ENCODE measurements at places on chromosomes 2 and 18.
A peak's percentile ranks its signal among the peaks of the same experiment; 100 is the strongest.

GRCh38 chr2:18704276-18704675, 114.9 kb upstream of the NT5C1B start:
- DNase-seq = no peak

DNA sequence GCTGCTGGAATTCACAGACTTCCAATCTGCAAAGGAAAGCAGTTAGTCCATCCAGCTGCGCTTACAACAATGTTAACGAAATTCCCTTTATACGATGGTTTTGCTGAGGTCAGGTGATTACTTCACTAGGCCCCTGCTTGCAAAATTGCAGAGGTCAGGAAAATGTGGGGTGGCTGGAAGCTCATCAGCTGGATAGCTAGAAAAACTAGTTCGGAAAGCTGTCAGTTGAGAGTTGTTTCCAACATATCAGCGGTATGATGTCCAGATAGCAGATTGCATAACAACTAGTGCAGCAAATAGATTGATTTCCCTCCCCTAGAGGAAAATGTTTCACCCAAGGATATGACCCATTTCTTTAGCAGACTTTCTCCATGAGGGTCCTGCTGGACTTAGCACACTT, 2021.1 kb upstream of the CELF4 start:
- DNase-seq = no peak

GRCh38 chr2:42796427-42797248, 4.3 kb upstream of the HAAO start:
- DNase-seq = no peak

DNA sequence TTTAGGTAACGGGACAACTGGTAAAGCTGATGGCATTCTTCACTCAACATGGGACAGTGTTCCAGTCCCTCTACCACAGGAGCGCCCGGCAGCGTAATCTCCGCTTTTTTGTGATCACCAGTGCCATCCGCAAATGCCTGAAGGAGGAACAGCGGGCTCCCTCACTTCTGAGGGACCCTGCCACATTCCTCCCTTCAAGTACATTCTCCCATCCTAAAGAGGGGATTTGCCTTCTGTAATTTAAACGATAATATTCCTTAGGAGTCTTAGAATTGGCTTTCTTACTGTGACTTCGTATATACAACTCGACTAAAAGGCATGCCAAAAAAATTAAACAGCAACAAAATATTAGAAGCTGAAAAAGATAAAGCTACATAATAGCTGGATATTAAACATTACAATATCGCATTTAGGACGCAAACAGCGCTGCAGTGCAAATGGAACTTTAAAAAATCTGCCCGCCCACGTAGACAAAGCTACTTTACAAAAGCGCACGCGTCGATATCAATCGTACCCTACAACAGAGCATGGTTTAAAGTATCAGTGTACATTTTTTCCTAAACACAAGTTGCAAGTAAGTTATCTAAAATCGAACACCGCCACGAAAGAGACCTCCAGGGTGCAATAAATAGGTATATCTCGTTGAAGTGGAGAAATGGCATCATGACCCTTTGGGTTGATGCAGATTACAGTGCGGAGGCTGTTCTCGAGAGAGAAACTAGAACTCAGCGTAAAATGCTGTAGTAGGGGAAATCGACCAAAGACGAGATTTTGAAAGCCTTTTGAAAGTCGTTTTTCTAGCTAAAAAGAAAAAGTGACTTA, 2.3 kb upstream of the VSNL1 start:
- DNase-seq = no peak

- DNase-seq = no peak
Measured at GRCh38 chr2:54402350-54402749, 53.8 kb upstream of the SPTBN1 start.

DNA sequence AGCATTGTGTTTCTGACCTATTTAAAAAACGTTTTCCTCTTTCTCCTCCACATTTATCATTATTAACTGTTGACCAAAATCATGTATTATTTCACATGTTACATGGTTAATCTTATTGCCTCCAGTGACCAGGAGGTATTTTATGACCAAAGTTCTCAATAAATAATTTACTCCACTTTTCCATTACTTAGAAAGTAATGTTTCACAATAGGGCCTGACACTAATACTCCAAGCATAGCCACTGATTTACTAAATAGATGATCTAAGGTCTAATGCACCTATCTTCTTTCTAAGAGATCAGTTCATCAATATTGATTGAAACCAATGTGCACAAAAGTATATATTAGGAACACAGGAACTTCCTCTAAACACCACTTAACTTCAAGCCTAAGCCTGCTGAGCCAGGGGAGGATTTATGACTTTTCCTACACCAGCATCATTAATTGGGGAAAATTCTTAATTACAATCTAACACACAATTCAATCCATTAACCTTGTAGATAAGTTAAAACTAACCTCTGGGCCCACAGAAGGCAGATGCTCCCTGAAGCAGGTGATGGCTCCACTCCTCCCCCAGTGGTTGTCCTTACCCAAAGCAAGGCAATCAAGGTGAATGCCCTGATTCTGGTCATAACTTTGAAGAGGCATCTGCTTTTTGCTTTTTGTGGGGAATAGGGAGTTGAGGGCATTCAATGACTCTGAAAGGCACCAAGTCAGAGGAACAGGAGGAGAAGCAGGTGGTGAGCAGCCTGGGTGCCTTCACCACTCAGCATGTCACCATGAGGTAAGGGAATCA, 33.9 kb downstream of the RBMS1 start:
- DNase-seq = no peak

DNA sequence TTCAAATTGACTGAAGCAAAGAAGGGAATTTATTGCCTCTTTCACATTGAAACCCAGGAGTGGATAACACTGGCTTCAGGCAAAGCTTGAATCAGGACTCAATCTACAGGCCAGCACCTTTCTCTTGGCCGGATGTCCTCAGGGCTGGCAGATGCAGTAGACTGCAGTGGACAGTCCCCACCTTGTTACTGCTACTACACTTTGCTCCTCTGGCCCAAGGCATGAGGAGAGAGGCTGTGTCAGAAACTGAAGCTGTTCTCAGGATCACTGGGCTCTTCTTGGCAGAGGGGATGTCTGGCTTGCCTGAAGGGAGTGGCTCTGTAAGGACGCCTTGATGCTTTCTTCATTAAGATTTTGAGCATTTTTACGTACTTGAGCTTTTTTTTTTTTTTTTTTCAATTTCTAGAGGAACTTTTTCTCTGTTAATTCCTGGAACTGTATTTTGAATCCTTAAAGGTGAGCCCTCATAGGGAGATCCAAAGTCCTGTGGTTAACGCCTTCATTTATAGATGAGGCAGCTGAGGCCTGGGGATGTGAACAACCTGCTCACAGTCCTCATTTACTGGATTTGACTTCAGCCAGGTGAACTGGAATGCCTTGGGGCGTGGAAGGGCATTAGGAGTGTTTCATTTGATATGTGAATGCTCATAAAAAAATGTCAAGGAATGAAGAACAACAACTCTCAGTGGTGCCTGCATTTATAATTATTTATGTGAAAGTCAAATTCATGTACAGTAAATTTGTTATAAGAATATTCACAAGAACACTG, 36.6 kb downstream of the CASP10 start:
- DNase-seq = no peak

DNA sequence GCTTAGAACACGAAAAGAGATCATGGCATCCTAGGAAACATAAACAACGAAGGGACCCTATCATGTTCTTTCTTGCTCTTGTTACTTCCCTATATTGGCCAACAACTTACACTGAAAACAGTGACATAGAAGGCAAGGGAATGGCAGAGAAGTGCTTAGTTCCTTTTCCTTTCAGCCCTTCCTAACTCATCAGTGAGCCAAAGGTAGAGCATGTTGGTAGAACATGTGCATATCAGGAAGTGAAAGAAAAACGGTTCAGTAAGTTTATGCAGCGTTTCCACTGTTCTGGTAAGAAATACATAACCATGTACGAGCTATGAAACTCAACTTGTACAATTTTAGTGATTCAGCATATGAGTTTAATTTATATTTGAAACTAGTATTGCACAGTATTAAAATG, 21.7 kb downstream of the AKAIN1 start:
- DNase-seq = no peak

- no peak for DNase-seq
Measured at GRCh38 chr2:127397568-127398238, 9.9 kb upstream of the MAP3K2 start.

DNA sequence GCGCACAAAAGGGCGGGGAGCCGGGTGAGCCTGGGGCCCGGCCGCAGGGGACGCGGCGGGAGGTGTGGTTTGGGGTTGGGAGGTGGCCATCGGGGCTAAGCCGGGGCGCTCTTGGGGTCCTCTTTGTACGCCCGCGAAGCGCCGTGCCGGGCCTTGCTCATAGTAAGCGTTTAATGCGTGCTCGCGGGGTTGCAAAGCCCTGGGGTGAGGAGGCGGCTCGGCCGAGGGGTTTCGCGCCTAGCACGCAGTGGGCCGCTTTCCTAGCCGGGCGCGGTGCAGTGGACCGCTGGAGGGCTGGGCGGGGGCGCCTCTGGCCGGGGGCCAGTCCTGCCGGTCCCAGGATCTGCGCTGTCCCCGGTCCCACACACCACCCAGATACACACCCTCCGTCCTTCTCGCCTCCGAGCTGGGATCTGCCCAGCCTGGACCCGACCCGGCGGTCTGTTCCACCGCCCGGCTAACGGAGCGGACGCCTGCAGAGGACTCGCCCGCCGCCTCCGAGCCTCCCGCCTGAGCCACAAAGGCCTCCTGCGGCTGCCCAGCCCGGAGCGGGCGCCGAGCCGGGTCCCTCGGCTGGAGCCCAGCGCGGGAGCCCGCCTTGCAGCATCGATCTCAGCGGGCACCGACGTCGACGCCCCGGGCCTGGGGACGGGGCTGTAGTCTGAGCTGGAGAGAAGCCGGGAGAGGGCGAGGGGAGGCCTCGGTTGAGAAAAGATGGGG, 564 bp downstream of the DPYSL5 start:
- DNase-seq = no peak

- DNase-seq = no peak
Measured at GRCh38 chr2:127954857-127955256, 69.1 kb upstream of the AMMECR1L start.

- DNase-seq = no peak
Measured at GRCh38 chr2:121903037-121903689, 147.7 kb downstream of the TSN start.

DNA sequence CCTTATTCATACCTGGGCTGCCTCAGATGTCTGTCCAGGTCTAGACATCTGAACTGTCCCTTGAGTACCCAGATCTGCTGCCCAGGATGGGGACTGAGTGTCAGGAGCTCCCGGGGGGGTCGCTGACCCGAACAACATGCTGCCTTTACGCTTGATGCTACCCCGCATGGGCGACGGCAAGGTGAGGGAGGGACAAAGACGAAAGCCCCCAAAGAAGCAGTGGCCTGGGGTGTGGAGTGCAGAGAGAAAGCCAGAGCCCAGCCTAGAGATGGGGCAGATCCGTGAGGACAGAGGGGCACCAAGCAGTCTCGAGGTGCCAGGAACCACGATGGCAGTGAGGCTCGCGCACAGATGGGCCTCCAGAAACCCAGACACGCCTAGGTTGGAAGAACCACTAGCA, 234.7 kb downstream of the ATAD2B start:
- DNase-seq = no peak

DNA sequence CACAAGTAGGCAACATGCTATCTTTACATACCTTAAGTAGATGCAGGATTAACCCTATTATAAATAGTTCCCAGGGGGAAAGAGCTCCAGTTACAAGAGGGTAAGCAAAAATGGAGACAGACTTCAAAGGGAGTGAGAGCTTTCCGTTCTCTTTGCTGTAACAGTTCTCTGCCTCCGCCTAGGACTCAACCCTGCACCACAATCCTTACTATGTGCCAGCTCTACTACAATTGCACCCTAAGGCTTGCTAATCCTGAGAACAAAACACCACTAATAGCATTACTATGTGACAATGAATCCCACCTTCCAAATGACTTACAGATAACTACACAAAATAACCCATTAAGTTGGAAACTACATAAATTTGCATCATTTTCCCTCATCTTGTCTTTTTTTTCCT, 7.7 kb downstream of the ZBTB14 start:
- no peak for DNase-seq

DNA sequence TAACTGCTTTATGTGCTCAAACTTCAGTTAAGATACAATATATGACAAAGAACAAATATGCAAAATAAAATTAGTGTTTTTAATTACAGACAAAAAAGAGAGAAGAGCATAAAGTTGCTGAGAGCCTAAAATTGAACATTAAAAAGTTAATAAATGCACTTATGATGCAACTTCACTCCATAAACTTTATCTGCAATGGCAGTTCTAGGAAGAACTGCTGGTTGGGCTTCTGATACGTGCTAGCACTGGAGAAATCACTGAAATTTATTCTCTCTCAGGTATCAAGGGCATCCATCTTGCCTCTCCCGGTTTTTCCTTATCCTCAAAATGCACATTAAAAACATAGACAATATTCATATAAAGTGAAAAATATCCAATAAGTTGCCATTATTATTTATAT, 35.7 kb downstream of the MYO3B start:
- no peak for DNase-seq

DNA sequence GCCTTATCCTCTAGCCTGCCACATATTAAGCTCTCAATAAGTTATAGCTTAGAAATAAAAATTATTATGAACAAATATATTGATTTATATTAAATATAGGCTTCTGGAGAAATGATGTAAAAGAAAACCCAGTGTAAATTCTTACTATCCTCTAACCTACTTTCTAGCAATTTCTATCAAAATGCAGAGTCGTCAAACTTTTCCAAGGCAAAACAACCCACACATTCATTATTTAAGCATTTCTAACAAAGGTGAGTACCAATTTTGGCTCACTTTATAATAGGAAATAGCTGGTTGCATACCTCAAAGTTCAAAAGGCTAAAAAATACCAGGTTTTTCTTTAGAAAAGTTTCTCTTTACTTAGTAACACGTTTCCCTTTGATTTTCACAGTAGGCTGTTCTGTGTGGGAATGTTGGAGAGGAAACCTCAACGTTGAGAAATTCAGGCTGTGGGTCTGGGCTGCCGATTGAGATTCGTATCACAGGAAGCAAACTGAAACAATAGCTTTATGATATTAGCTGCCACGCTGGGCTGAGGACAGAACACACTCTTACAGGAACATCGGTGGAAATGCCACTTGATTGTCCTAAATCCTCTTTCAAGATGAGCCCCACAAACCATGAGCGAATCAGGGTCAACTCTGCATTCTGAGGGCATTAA, 53.0 kb downstream of the EPAS1 start:
- DNase-seq = no peak

GRCh38 chr2:59888015-59888414, 665.4 kb downstream of the BCL11A start:
- peak; percentile 10 for DNase-seq

GRCh38 chr2:69501301-69501700, 64.1 kb upstream of the NFU1 start:
- no peak for DNase-seq

GRCh38 chr2:112848833-112849232, 12.3 kb upstream of the IL1B start:
- DNase-seq = no peak

- DNase-seq = no peak
Measured at GRCh38 chr2:21038403-21039073, 5.3 kb downstream of the APOB start.

GRCh38 chr2:109238580-109238979, 109.6 kb downstream of the SH3RF3 start:
- DNase-seq = no peak

- DNase-seq = no peak
Measured at GRCh38 chr2:71417300-71418202, 35.8 kb upstream of the DYSF start.

All from activated CD8-positive, alpha-beta memory T cell treated with anti-CD3 and anti-CD28 coated beads for 1 hour (primary cell).